ENCODE measurements at places on chromosomes 5 and 9.

- DNase-seq: no peak
Measured at GRCh38 chr9:103243553-103243952, 248.4 kb downstream of the CYLC2 start.

GRCh38 chr5:102974177-102974576 lies 145.8 kb downstream of the GIN1 start:
- no peak for DNase-seq

DNA sequence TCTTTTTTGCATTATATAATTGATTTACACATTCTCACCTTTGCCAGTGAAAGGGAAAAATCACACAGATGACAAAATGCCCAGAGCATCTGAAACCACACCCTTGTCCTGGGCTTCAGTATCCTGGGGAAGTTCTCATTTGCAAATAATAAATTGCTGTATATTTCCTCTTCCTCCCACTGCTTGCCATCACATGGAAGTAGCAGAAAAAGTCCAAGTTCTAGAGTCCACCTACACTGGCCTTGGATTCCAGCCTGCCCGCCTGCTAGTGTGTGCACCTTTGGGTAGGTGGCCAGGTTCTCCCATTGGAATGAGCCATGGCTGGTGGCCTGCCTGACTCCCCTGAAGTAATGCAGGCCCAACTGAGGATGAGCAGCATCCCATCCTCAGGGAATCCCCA lies 149.4 kb downstream of the GADD45G start:
- no peak for DNase-seq

DNA sequence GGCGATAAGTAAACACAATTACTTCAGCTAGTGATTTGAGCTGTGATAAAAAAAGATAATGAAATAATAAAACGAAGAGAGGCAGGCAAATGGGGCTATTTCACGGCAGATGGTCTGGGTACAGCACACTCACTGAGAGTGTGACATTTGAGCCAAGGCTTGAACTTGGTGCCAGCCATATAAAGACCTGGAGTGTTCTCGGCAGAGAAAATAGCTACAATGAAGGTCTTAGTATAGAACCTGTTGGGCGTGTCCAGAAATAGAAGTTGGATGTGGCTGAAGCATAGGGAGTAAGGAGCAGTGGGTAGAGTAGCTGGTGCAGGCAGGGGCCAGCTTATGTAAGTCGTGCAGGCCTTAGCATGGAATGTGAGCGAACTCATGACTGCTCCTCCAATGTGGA lies 660.3 kb upstream of the WWC1 start:
- DNase-seq: no peak

GRCh38 chr5:10489810-10490426 lies 48.2 kb downstream of the ROPN1L start:
- DNase-seq: no peak
